Endodermal cell (in vitro differentiated cells): ENCODE measurements at places on chromosomes 1 and 21. TPM values are rescaled to one million over a fixed set of nuclear protein-coding genes. Genes with fewer than 3 reads are reported as not detected.

DNA sequence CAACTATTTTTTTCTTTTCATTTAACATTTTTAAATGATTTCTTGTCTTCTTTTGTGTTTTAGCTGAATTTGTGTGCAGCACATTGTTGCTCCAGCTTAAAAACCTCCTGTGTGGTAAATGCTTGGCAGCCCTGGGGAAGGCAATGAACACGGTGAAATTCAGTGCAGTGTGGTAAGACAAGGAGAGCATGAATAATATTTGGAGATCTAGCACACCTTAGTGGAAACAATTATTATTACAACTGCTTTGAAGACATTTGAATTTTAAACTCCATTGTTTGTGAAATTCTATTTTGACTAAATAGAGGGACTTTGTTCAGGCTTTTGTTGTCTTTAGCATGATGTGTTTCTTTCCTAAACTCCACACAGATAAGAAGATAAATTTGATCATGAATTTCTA, 242.6 kb upstream of the CXADR start:
- no peak overlapping the region for H3K27ac ChIP-seq
- no peaks in the 10 kb centered on the region for H3K4me1 ChIP-seq
- no peaks in the 10 kb centered on the region for H3K36me3 ChIP-seq
- DNase-seq = no peak

The LRRC71 gene
- not detected in 2 replicates for total RNA-seq

- H3K4me3 ChIP-seq = no peak overlapping the region
- no peaks in the 10 kb centered on the region for H3K27me3 ChIP-seq
- H3K36me3 ChIP-seq = peaks cover 5% of the 10 kb centered on the region
- DNase-seq = no peak
These were observed 104.4 kb upstream of the UBE2U start for GRCh38 chr1:64098846-64099582.

DNA sequence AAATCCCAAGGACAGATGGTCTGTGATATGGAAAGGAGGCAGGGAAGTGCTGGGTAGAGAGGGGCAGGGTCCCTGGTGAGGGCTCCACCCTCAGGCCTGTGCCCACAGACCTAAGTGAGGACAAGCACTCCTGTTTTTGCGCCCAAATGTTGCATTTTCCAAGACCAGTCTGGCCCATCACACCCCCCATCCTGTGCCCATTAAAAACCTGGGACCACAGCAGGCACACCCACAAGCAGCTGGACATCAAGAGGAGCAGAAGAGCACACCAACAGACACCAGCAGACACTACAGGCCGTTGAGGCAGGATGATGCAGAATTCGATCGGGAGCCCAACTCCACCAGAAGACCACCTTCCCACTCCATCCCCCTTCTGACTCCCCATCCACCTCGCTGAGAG, 72.8 kb downstream of the DMRTA2 start:
- H3K4me3 ChIP-seq = no peak overlapping the region
- H3K4me1 ChIP-seq = no peaks in the 10 kb centered on the region
- H3K27ac ChIP-seq = no peak overlapping the region
- no peaks in the 10 kb centered on the region for H3K36me3 ChIP-seq

DNA sequence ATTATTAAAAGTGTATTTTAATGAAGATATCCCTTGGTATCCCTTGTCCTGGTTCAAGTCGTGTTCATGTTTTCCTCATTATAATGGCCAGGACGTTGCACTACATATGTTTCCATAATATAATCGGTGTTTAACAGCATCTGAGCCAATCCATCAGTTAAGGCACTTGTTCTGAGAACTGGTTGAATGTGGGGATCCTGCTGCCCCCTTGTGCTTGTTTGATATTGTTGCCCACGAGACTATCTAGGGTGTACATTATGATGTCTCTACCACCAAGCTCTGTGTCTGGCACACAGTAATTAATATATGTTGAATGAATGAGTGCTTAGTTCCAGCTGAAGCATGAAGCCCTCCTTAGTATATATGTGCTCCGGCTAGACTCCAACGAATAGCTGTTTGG, 193.0 kb downstream of the CACNA1E start:
- H3K27me3 ChIP-seq = peaks cover 61% of the 10 kb centered on the region
- no peaks in the 10 kb centered on the region for H3K4me1 ChIP-seq
- H3K36me3 ChIP-seq = no peaks in the 10 kb centered on the region
- H3K27ac ChIP-seq = no peak overlapping the region

- no peak overlapping the region for H3K27ac ChIP-seq
- peak; percentile 92 for DNase-seq
- no peaks in the 10 kb centered on the region for H3K27me3 ChIP-seq
These were observed 8.4 kb upstream of the IKBKE start for GRCh38 chr1:206461602-206462455.

- peak within 1 kb of the TSS; percentile 80 for H3K4me3 ChIP-seq
- peaks cover 48% of the 10 kb centered on the region for H3K27me3 ChIP-seq
- no peak within 1 kb of the TSS for H3K27ac ChIP-seq
- H3K36me3 ChIP-seq = no peaks in the 10 kb centered on the region
These were observed at the start of gene NID1 for GRCh38 chr1:236064674-236065508. Gene NID1 (minus strand): TSS chr1:236065090. CDS start chr1:236065079, 11 bp downstream.

The OVAAL gene
- not detected in 3 replicates for total RNA-seq

- DNase-seq = no peak
- H3K4me3 ChIP-seq = no peak overlapping the region
- no peaks in the 10 kb centered on the region for H3K4me1 ChIP-seq
- H3K36me3 ChIP-seq = no peaks in the 10 kb centered on the region
- no peaks in the 10 kb centered on the region for H3K27me3 ChIP-seq
- H3K27ac ChIP-seq = no peak overlapping the region
These were observed 18.4 kb upstream of the TSPAN2 start for GRCh38 chr1:115107516-115108260.

GRCh38 chr1:202237052-202237451, 43.5 kb downstream of the LGR6 start:
- no peak overlapping the region for H3K4me3 ChIP-seq
- H3K4me1 ChIP-seq = peaks cover 27% of the 10 kb centered on the region

DNA sequence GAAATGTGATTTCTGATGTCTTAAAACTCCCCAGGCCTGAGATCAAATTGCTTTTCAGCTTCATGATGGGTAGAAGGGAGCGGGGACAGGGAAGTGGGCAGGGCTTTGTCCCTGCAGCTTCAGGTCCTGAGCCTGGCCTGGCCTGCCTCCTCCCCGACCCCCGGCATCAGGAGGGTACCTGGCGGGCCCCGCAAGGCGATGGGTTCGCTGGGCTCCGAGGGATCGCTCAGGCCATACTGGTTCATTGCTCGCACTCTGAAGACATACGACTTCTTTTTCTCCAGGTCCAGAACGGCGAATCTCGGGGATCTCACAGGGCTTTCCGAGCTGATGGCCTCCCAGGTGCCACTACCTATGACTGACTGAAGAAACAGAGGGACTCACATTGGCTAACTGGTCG, 25.5 kb downstream of the MYOM3 start:
- peaks cover 7% of the 10 kb centered on the region for H3K4me1 ChIP-seq
- H3K4me3 ChIP-seq = no peak overlapping the region
- no peaks in the 10 kb centered on the region for H3K36me3 ChIP-seq
- H3K27ac ChIP-seq = no peak overlapping the region
- H3K27me3 ChIP-seq = no peaks in the 10 kb centered on the region

- peaks cover 4% of the 10 kb centered on the region for H3K36me3 ChIP-seq
- no peak overlapping the region for H3K4me3 ChIP-seq
- H3K4me1 ChIP-seq = peaks cover 11% of the 10 kb centered on the region
- no peak for DNase-seq
- H3K27me3 ChIP-seq = no peaks in the 10 kb centered on the region
- H3K27ac ChIP-seq = no peak overlapping the region
These were observed 23.0 kb downstream of the LRRC8B start for GRCh38 chr1:89547563-89548116.

- no peaks in the 10 kb centered on the region for H3K36me3 ChIP-seq
- H3K27ac ChIP-seq = no peak overlapping the region
- no peak overlapping the region for H3K4me3 ChIP-seq
- DNase-seq = no peak
- H3K4me1 ChIP-seq = peaks cover 14% of the 10 kb centered on the region
- H3K27me3 ChIP-seq = no peaks in the 10 kb centered on the region
These were observed 293.3 kb downstream of the DISC1 start for GRCh38 chr1:231919886-231920285.

The IFT25 gene
- 34.8 and 36.4 TPM in 2 replicates for total RNA-seq

DNA sequence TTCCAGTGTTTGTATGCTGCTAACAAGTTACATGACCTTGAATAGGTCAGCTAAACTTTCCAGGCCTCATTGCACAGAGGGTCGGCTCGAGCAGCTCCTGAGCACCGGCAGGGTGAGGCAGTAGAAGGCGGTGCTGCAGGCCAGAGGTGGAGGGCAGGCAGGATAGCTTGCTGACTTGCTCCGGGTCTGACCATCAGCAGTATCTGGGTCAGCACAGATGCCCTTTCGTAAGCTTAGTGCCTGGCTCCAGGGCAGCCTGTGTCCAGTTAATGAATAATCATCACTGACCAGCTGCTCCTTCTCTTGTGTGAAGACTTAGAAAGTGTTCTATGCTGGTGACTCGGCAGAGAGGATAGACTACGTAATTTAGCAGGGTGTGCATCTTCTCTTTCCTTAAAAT, 6.9 kb downstream of the MAPKAPK2 start:
- peaks cover 18% of the 10 kb centered on the region for H3K36me3 ChIP-seq
- H3K27me3 ChIP-seq = no peaks in the 10 kb centered on the region
- H3K27ac ChIP-seq = no peak overlapping the region
- peaks cover 23% of the 10 kb centered on the region for H3K4me1 ChIP-seq

The GNAT2 gene
- total RNA-seq = not detected in 3 replicates
